ENCODE measurements at places on chromosomes 1 and 21.

DNA sequence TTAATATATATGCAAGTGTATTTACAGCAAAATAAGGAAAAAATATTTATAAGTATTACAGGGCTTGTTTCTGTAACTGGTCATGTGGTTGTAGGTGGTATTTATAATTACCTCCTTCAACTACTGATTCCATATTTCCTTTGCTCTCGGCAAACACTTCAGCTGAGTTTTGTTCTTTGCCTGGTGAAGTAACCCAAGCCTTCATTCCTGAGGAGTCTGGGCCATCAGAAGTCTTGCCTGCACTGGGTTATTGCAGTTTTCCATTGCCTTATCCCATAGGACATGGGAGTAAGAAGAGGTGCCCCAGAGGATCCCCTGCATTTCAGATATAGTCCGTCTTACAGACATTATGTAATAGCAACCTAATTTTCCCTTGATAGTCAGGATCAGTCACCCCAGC is 23.8 kb downstream of the MARK1 start:
- no peak for DNase-seq

- no peak for DNase-seq
These were observed 222.9 kb upstream of the AJAP1 start for GRCh38 chr1:4431491-4431890.

- DNase-seq, result no peak
These were observed 96.7 kb downstream of the GABPA start for GRCh38 chr21:25831300-25831960.

DNA sequence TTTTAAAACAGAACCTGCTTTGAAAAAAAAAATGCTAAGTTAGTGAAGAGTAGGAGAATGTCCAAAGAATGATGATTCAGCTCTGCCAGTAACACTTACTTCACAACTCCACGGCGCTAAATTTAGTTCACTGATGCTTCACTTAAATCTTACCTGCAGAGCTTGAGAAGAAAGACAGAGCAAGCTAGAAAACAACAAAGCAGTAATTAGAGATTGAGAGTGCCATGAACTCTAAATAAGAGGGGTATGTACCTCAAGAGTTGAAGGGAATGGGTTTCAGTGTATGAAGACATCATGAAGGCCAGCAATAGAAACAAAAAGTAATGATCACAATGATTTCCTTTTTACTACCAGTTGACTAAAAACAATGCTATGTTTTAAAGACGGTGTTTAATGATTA is 32.8 kb downstream of the EPRS1 start:
- DNase-seq, result no peak

GRCh38 chr1:211375146-211375818 is 48.6 kb downstream of the TRAF5 start:
- DNase-seq, result no peak

DNA sequence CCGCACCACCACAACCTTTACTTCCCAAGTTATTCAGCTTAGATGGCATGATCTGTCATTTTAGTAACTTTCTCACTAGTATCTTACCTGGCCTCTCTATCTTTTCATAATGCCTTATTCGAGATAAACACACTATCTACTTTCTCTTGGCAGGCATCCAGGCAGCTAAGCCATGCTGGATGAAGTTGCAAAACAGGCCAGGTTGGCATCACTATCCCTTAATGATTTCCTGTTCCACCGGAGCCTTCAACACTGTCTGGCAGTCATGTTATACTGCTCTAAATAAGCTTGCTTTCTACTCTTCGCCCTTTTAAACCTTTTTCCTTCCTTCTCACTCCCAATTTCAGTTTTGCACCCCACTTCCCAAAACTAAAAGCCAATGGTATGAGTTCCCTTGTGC is 12.0 kb upstream of the KCNH1 start:
- no peak for DNase-seq

GRCh38 chr1:74356493-74356892 is 121.3 kb downstream of the TNNI3K start:
- DNase-seq, result no peak

- DNase-seq, result no peak
These were observed 66.1 kb downstream of the TENT5C start for GRCh38 chr1:117671781-117672501.

DNA sequence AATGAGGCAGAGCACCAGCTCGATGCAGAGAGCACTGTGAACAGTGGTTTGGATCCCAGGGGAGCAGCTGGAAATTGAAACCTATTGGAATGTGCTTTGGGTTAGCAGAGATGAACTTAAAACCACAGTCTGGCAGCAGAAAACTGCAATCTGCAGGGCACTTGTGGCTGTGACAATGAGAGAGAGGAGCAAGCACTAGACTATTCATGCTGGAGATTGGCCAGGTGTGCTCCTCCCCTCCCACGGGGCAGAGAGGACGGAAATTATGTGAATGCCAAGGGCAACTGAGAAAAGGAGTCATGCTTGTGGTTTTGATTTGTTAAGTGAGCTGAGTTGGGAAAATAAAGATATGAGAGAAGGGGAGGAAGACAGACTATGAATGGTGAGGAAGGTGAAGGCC is 38.1 kb downstream of the HSD3B2 start:
- no peak for DNase-seq
